Activated T-helper 1 cell treated with Interleukin-2 at 50 U/mL for 16 hours (primary cell): ENCODE measurements at places on chromosomes 3 and 15.

DNA sequence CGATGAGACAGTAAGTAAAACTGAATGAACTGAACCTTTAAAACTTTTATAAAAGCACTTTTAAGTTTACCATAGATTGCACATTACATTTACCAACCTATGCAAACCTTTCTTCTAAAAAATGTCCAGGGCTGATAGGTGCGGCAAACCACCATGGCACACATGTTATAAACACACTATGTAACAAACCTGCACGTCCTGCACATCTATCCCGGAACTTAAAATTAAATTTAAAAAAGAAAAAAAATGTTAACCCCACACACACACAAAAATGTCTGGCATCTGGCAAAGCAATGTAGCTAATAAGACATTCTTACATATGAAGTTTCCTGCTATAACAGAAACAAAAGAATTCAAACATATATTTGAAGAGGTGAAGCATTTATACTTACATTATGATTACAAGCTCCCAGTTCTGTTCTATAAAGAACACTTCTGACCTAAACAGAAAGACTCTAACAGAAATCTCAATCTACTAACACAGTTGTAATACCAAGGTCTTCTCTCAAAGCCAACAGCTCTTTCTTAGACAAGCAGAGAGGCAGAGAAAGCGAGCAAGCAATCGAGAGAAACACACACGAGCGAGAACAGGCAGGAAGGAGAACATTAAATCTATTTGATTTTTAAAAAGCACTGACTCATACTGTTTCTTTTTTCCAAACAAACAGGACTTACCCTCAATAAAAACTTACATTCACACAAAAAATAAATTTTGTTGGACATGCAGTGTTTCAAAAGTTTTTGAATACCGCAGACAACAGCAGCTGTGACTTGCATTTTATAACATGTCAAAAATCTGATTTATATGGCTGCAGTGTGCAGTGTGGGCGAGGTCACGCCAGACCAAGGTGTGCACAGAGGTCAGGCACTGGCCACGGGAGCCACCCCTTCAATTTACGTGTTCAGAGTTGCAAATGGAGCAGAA lies at the start of gene NRG4:
Gene NRG4 (minus strand): TSS at position 798 of the 925 bp plus-strand sequence. CDS start 1,194 bp downstream, outside the sequence.
- DNase-seq: no peak

DNA sequence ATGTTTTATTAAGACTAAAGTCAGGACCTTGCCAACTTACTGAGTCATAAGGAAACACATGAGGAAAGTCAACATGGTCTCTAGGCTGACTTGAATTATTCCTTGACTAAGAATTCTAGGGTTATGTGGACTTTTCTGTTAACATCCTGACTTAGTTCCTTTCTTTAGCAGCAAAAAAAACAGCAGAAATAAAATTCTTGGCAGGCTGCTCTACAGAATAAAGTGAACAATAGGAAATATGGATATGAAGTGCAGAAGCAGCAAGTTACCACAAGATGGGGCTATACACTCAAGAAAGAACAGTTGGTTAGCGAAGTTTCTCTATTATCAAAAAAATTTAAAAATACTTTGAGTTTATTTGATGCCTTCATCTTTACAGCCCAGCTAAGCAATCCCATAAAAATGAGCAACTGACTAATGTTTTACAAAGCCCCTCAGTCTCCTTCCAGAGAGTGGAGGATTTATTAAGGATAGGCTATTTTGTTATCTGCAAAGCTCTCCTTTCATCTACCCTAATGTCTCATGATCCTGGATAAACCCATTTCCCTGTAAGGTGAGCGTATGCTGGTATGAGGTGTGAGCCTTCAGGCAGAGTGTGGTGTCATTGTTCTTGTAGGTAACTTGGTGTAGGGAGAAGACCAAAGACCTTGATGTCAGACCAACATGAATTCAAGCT lies 23.1 kb upstream of the MCCC1 start:
- no peak for DNase-seq

DNA sequence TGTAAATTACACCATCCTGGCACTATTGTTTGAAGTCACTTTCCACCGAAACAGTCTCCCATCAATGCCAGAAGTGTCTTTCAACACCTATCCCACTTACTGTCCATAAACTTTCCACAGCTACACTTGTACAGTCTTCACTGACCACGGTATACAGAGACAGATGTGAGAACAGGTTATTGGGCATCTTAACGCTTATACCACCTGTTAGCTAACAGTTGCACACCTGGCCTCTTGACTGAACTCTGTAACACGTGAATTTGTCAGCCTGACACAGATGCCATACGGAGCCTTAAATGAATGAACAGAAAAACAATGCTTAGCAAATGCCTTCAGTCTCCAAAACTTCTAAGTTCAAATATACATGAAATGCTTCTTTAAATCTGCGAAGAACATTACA lies 440.5 kb downstream of the SHQ1 start:
- no peak for DNase-seq

GRCh38 chr3:33403756-33404155 lies 36.4 kb downstream of the UBP1 start:
- DNase-seq: no peak
